ENCODE measurements at places on chromosomes 1 and 21.

DNA sequence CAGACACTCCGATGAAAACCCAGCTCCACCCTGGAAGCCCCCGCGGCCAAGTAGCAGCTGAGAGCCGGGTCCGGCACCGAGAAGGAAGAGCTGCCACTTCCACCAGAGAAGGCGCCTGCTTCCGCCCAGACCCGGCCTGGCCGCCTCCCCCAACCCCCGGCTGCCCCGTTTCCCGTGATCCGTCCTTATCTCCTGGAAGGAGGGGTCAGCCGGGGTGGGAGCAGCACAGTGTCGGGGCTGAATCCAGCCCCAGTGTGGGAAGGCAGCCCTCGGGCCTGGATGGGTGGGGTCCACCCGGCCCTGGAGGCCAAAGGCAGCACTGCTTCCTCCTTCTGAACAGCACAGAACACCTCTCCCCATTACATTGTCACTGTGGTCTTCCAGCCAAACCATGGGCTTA, 69.4 kb downstream of the MEGF6 start:
- DNase-seq = no peak

GRCh38 chr1:117268535-117269455, 58.1 kb upstream of the VTCN1 start:
- no peak for DNase-seq

DNA sequence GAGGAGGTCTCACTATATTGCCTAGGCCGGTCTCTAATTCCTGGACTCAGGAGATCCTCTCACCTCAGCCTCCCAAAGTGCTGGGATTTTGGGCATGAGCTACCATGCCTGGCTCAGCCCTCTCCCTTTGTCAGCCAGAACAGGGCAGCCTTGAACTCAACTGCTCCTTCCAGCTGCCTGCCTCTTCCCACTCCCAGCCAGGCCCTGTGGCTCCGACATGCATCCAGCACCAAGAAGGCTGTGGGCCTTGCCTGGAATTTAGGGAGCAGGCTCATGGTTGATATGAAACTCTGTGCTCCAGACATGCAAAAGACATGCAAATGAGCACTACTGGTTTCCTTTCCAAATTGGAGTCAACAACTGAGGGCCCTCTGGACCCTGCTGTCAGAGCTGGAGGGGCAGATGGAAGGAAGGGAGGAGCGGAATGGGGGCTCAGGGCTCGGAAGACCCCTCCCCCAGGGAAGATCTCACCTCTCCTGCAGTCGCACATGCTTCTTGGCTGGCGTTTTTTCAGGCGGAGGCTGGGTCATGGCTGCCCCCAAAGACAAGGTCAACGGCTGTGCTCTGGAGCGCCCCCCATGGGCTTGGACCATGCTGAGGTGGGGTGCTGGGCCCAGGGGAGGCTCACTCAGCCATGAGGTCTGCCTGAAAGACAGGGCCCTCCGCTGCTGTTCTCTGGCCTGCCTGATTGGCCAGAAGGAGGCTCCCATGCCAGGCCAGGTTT, 1.4 kb downstream of the PTPN7 start:
- peak; percentile 72 for DNase-seq

GRCh38 chr1:43945674-43946235, 995 bp upstream of the IPO13 start:
- DNase-seq = no peak

GRCh38 chr21:45642122-45642813, 1.3 kb upstream of the PCBP3 start:
- DNase-seq = no peak

- no peak for DNase-seq
These were observed 97.3 kb upstream of the PAXBP1 start for GRCh38 chr21:32868631-32869454.

- no peak for DNase-seq
These were observed 189.1 kb downstream of the FMN2 start for GRCh38 chr1:240280560-240281322.

DNA sequence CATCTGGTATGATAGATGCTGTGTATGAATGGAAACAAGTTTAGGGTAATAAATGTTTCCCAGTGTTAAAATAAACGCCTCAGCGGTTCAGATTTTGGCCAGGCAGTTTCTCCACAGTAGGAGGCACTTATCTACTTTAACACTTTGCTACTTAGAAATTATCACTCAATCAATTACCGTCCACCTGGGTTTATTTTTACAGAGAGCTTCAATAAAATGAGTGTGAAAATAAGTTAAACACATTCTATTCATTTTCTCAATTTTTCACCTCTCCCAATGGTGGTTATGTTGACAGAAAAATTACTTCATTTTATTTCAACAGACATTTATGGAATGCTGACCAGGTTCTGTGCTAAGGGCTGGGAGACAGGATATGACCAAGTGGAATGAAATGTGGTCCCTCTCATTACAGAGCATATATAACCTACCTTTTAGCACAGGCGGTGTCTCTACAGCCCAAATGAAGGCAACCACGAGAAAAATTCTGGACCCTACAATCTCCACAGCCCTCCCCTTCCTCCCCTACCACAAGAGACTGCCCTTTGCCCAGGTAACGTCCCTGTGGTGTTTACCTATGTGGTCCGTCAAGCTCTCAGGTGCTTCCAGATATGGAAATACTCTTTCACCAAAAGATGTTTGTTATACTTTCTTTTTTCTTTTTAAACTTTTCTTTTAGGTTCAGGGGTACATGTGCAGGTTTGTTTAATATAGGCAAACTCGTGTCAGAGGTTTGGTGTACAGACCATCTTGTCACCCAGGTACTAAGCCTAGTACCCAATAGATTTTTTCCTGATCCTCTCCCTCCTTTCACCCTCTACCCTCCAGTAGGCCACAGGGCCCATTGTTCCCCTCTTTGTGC, 105.5 kb downstream of the HLCS start:
- DNase-seq = no peak

DNA sequence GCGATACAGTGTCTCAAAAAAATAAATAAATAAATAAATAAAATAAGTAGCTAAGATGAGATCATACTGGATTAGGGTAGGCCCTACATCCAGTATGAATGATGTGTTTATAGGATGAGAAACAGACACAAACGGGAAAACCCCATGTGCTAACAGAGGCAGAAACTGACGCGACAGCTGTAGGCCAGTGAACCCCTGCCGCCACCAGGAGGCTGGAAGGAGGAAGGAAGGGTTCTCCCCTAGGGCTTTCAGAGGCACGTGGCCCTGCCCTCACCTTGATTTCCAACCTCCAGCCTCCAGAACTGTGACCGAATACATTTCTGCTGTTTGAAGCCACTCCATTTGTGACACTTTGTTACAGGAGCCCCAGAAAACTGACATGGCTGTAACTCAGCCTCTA, 38.5 kb downstream of the CHD5 start:
- DNase-seq = no peak

GRCh38 chr1:9866836-9867235, 43.1 kb upstream of the CLSTN1 start:
- no peak for DNase-seq

GRCh38 chr1:58627221-58627620, 50.2 kb upstream of the TACSTD2 start:
- DNase-seq = no peak

GRCh38 chr21:15943009-15943666, 213.4 kb downstream of the USP25 start:
- DNase-seq = no peak

DNA sequence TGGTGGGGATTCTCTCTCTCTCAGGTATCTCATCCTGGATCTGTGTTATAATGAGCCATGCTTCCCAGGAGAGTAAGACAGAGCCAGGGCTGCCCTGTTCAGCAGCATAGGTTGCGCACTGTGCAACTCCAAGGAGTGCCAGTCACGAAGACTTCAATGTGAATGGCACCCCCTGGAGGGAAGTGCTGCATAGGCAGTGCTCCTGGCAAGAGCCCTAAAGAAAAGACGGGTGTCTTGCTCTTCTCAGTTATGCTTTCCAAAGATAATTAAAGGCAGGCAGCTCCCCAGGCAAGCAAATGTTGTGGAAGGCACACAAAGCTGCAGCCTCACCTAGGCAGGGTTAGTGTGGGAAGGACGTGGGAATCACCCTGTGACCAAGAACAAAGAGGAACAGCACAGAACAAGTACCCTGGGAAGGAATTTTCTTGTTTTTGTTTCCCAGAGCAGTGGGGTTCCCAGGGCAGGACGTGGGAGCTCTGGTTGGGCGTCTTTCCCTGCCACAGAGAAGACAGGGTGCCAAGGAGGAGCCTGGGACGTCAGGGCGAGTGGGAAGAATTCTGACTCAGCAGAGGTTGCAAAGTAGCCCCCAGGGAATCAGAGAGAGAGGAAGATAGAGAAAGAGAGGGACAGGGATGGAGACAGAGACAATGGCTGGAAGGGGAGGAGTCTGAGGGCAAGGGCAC, 120.9 kb downstream of the KCNN3 start:
- no peak for DNase-seq

- no peak for DNase-seq
These were observed at the start of gene FCAMR for GRCh38 chr1:206970446-206970845. FCAMR (minus strand) TSS chr1:206970460; CDS start chr1:206970125, 335 bp downstream.

DNA sequence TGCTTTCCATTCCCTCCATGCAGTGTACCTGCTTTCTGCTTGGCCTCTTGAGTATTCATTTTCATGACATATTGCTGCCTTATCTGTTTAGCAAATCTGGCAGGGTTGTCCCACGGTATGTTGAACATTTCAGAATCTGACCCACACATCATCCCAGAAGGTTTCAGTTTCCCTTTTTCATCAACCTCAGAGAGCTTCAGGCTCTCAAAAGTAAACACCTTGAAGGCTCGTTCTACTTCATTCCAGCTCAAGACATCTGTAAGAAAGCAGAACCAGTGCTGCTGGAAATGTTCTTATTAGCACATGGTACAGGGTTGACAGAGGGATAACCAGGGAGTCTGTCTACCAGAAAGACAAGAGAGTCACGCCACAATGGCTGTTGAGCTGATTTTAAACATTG, 103.6 kb downstream of the SPAG17 start:
- DNase-seq = no peak

- DNase-seq = no peak
These were observed 920 bp downstream of the MTR start for GRCh38 chr1:236795757-236796667.

GRCh38 chr1:46401964-46402626, 8.0 kb downstream of the FAAH start:
- DNase-seq = no peak

DNA sequence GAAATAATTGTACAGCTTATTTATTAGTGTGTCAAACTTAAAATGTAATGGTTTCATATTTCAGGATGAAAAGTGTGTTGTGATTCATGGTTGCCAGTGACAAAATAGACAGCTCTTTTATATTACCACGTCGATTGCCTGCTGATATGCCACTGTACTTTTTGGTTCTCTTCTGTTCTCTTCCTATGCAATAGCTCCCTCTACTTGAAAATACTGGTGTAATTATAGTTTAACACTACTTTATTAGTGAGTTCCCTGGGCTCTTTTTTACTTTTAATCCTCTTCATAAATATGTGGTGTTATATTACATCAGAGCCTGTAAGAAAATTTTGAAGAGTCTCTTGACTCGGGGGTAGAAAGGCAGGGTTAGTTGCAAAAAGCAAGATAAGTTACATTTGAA, 111.3 kb downstream of the PATJ start:
- no peak for DNase-seq

DNA sequence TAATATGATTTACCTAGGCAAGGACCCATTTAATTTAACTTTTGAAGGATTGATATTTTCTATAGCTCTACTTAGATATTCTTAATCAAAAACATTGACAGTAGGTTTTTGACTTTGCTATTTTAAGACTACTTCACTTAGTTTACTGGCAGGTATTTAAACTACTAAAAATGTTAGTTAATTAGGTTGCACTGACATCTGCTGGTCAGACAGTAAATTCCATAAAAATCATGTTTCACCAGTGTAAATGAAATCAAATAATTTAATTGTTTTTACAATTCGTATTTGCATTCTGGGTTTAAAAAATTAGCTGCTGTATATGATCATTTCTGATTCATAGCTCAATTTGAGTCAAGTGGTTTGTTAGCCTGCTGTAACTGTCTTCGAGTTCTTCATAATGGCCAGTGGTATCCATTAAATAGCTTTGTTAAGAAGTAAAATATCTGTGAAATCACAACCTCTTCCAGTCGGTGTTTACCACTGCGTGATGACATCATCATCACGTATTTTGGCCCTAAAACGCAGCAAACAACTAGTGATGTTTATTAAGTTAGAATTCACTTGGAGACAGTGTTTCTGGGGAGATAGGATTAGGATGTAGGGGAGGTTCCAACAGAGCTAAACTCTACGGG, 26.2 kb downstream of the EXTL2 start:
- DNase-seq = no peak

DNA sequence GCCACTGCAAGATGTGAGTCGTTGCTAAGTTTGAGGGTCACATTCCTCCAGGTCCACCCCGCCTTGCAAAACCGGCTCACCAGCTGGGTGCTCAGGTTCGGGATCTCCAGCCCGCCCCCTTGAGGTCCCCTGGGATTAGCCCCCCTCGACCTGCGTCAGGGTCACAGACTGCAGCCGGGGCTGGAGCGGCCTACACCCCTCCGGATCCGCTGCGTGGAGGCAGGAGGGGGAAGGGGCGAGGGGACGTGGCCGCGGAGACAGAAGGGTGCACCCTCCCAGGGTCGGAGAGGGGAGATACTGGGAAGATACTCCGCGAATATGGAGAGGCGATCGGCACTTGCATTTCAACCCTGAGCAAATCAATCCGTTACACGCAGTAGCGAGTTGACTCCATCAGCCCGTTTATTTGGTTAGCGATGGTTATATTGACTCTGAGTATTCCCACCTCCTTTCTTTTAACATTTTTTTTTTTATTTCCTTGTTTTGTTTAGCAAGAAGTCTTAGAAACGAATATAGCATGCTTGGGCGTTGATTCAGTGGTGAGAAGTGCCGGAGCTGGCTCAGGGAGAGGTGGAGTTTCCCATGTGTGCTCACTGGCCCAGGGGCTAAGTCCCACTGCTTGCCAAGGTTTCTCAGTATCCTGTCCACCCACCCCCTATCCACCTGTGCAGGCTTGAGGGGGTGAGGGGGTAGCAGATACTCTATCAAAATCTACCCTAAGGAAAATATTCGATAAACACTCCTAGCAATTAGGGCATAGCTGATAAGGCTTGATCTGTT, 997 bp downstream of the IFNAR2 start:
- no peak for DNase-seq

- no peak for DNase-seq
These were observed 43.7 kb upstream of the COL6A1 start for GRCh38 chr21:45937721-45938452.

GRCh38 chr1:183278739-183279591, 92.9 kb downstream of the LAMC2 start:
- DNase-seq = no peak

GRCh38 chr1:230501849-230502248, 75.7 kb upstream of the PGBD5 start:
- DNase-seq = no peak

DNA sequence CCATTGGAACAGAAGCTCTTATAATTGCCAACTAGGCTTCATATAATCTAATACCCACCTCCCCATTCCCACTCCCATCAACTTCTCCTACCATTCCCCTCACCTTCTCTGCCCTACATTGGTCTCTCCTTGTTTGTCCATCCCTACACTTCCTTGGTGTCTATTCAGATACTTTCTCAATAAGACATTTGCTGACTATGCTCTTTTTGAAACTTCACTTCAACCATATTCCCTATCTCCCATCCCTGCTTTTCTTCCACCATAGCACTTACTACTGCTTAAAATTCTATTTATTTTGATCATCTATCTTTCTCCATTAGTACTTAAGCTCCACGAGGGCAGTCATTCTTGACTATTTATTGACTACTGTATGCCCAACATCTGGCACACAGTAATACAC, 40.4 kb downstream of the CD160 start:
- no peak for DNase-seq

- no peak for DNase-seq
These were observed 104.4 kb upstream of the UBE2U start for GRCh38 chr1:64098846-64099582.

GRCh38 chr1:226737819-226738420, 1.2 kb downstream of the ITPKB start:
- peak; percentile 82 for DNase-seq

- no peak for DNase-seq
These were observed 463.8 kb downstream of the MATN1 start for GRCh38 chr1:30259631-30260030.
